ENCODE measurements at places on chromosomes 6 and 20.

DNA sequence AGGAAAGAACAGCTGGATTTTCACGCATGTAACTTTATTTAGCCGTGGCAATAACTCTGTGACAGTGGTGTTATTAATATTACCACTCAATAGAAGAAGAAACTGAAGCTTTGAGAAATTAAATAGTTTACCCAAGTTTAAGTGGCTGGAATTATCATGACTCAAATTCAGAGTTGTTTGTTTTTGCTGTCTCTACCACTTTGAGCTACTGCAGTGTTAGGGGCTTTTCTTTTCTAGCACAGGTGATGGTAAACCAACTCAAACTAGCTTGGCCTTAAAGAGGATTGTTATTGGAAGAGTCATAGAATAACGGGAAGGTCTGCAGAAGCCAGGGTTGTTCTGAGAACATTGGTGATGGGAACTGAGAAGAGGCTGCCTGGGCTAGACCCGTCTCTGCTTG, 66.0 kb upstream of the PREP start:
- no peak for DNase-seq

GRCh38 chr6:165571068-165571682, 91.9 kb downstream of the PDE10A start:
- no peak for DNase-seq

GRCh38 chr20:45938727-45939438, 4.4 kb downstream of the PCIF1 start:
- no peak for DNase-seq

- DNase-seq: no peak
Measured at GRCh38 chr20:19770375-19770774, 12.3 kb downstream of the RIN2 start.

DNA sequence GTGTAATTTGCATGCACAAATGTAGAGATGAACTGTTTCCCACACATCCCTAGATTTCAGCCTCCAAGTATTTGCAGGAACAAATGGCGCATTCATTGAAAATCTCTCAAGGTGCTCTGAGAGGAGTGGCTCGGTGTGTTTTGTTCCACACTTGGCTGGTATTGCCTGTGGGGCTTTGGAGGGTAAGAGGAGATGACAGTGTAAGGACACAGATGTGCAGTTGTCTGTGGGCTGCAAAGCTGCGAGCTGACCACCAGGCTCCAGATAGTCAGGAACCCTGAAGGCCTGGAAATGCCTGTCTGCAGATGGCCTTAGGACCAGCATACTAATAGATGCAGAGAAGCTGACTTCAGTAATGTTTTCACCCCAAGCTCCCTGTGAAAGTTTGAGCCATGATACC, 57.7 kb upstream of the PBOV1 start:
- no peak for DNase-seq

DNA sequence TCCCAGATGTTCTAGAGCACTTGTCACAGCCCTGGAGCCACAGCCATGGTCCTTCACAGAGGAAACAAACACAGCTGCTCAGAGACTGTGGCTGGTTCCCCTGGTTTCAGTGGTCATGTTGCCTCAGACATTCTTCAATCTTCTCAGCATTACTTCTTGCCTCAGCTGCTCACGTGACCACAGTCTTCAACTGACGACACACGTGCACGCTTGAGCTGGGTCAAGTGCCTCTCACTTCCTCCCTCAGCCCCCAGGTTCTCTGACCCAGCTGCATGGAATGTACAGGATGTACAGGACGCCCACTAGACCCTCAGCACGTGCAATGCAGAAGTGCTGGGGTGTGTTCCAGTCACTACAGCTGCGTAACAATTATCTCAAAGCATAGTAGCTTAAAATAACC, 159.8 kb upstream of the GGTLC1 start:
- DNase-seq: no peak

- no peak for DNase-seq
Measured at GRCh38 chr6:35014786-35015185, 125.7 kb downstream of the ANKS1A start.

GRCh38 chr6:35294308-35294945, 3.2 kb upstream of the DEF6 start:
- DNase-seq: no peak

GRCh38 chr20:32457479-32457986, 99.4 kb downstream of the ASXL1 start:
- no peak for DNase-seq

DNA sequence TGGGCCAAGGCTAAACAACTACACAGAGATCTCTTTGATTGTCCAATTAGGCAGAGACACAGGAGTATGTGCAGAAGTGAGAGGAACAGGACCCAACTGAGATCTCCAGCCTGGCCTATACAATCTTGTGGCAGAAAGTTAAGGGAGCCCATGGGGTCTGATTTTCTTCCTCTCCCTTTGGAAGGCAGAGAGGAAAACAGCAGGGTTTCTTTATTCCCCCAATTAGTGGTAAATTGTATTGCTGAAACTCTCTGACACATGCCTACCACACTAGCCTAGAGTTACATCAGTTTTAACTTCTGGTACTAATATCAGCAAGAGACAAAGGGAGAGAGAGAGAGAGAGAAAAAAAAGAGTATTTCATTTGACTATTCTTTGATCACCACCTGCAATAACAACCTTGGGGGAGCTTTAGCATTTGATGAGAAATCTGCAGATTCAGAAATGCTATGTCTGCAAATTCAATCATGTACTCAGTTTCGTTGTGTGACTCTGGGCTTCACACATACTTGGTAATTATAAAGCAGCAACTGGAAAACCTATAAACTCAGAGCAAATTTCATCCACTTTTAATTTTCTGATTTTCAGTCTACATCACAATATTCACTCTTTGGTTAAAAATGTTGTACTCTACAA, 260.3 kb upstream of the SPTLC3 start:
- DNase-seq: no peak

DNA sequence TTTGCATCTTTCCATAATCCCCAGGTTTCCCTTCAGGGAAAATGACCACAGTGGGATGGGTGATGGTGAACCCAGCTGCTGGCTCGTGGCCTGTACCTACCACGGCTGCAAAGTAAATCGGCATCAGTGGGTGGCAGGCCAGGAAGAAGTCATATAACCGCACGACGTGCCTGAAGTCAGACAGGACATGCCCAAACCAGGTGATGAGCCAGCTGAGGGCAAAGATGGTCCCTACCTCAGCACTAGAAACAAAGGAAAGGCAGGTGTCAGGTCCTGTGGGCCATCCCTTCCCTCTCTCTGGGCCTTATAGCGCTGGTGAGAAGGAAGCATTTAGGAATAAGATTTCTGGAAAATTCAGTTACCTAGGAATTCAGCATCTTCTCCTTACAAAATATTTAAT, 22.2 kb downstream of the TBC1D20 start:
- no peak for DNase-seq

DNA sequence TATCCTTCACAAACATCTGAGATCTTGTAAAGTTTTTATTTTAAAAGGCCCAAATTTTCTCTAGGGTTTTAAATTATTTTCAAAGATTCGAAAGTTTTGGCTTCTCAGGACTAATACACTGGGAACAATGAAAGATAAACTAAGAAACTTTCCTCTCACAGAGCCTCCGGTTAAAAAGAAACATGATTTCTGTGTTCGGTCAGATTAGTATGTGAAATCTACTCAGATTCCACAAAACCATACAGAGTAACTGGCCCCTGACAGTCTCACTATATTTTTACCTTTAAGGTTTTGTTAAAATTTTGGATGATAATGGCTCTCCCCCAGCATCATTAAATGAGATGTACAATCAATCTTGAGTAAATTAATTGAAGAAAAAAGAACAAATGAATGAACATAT, 471.0 kb downstream of the COL12A1 start:
- no peak for DNase-seq

DNA sequence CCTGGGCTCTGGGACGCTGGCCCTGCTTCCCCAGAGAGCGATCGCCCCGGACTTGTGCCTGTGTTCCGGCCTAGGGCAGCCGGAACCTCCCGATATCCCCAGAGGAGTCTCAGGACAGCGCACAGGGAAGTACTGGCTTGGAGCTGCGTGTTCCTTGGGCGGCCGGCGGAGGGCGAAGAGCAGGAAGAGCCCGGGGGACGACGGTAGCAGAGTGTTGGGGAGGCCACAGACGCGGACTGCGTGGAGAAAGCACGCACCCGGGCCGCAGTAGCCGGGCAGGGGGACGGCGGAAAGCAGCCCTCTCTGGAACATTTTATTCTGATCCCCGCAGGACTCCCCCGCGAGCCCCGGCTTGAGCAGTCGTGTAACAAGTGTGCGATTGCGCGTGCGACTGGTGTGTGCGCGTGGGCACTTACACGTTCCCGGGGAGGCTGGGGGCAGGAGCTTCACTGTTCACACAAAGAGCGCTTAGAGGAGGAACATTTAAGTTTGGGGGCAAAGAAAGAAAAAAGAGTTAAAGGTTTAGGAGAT, 36.1 kb downstream of the NCR2 start:
- no peak for DNase-seq

- no peak for DNase-seq
Measured at GRCh38 chr6:105135056-105135455, 44.8 kb downstream of the POPDC3 start.

GRCh38 chr6:32382757-32383420, 11.2 kb upstream of the TSBP1 start:
- DNase-seq: no peak

DNA sequence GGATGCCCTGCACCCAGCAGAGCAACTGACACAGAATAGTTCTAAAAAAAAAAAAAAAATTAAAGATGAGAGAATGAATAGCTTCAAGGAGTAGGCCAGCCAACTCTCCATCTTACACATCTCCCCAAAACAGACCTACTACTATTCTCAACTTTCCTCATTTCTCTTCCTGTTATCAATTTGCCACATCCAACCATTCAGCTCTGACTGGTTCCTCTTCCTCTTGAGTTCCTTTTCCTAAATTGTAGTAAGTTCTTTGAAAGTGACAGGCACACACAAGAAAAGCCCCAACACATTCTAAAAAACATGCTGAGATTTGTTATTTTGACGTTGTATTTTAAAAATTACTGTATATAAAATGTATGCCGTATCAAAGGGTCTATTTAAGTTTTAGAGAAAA, 117.2 kb downstream of the PDSS2 start:
- DNase-seq: no peak

DNA sequence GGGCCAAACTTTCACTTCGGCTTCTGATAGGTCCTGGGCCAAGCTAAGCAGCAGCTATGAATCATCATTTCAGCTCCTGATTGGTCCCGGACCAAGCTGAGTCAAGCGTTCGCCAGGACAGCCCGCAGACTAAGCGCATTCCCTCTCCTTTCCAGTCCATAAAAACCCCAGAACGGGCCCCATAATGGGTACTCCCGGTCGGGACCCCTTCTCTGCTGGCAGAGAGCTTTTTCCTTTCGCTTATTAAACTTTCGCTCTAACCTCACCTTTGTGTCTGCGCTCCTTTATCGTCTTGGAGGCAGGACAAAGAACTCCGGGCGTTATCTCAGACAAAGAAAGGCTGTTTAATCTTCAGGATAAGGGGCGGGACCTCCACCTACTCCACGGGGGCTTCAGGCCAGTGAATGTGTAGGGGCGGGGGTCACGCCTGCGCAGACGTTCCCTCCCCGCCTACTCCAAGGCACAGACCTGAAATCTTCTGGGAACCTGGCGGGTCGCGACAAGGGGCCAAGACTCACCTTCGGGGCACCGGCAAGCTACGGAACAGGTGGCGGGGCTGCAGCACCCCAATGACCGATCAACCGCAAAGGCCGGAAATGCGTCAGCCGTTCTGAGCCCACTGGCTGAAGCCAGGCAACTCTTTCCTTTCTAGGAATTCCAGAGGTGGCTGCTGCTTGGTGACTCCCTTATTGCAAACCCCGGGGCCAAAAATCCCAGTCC, at the start of gene ZSCAN31:
ZSCAN31 (minus strand) TSS at position 585 of the 720 bp plus-strand sequence. CDS start 6,465 bp downstream, outside the sequence.
- peak; percentile 64 for DNase-seq

- DNase-seq: no peak
Measured at GRCh38 chr20:58664883-58665282, 13.8 kb downstream of the STX16 start.

- no peak for DNase-seq
Measured at GRCh38 chr20:18395544-18395943, 71.3 kb downstream of the DZANK1 start.

DNA sequence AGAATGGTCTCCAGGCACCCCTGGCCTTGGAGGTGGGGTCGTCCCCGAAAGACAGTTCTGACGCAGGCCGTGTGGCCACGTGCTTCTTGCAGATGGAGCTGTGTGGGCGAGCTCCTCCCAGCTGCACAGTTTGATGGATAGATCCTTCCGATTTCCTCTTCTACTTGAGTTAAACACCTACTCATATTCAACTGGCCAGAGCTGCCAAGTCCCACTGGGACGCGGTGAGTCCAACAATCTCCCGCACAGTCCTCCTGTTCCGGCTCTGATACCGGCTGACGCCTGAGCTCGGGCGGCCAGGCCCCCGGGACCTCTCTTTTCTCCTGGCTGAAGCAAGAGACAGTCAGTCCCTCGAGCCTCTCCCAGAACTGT, 57.9 kb upstream of the DACT2 start:
- no peak for DNase-seq

- DNase-seq: no peak
Measured at GRCh38 chr6:44514085-44514484, 126.6 kb downstream of the CDC5L start.

GRCh38 chr20:57450419-57450818, 59.2 kb downstream of the RBM38 start:
- no peak for DNase-seq
